ENCODE measurements at places on chromosomes 12 and 14. TPM values are rescaled to one million over a fixed set of nuclear protein-coding genes. Genes with fewer than 3 reads are reported as not detected.

The KIAA0586 gene
- 8.4 TPM for total RNA-seq

The KTN1 gene
- total RNA-seq = 103 TPM

- DNase-seq = no peak
Measured at GRCh38 chr12:52041695-52042123, 9.5 kb upstream of the NR4A1 start.

GRCh38 chr14:73255693-73256225 is 18.5 kb downstream of the PAPLN start:
- no peak for DNase-seq
